COR-L47 (cell line): ENCODE measurements at places on chromosomes 5 and 9.

GRCh38 chr5:148840531-148840930, 14.1 kb downstream of the ADRB2 start:
- no peak for DNase-seq

DNA sequence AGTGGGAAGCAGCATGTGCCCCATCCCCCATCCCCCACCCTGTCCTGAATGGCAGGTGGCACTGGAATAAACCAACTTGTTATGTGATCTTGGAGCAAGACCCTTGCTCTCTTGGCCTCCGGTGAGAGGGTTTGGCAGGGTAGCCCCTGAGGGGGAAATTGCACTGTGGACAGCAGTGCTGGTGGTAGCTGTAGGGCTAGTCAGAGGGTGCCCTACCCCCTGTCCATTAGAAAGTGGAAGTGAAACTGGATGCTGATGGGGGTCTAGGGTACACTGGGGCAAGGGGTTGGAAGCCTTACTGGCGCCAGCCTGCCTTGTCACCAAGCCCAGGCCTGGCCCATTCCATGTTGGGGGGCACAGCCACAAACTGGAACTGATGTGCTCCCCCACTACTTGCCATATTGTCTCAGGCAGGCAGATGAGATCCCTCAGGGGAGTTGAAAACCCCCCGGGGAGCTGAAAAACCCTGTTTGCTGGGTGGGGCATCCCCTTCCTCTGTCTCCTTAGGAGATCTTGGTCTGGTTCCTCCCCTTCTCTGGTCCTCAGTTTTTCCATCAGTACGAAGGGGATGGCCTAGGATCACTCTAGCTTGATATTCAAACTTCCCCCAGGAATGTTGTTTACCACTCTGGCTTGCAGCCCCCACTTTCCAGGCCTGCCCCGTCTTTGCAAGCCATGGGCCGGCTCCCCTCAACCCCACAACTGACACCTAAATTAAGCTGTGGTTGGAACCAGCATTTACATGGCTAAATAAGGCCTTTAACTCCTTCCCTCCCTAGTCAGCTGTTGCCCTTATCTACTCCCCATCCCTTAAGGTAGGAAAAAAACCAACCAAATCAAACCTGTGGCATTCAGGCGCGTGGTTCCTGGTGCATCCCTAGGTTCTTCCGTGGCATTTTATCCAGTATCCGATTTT, 14.4 kb upstream of the SYNPO start:
- DNase-seq = no peak

DNA sequence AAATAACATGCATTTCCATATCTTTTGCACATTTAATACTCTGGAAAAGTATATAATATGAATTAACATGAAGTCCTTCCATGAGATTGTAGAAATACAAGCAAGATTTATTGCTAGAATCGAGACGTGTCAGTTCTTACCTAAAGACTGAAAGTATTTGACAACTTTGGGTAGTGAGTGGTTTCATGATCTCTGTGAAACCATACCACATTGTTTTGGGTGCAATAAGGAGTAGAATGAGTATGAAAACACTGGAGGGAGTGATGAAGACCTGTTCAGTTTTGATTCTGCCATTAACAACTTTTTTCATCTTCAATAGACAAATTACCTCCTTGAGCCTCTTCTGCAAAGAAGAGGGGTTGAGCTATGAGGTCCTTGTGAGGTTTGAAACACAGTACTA, 133.7 kb downstream of the NUDT12 start:
- no peak for DNase-seq

DNA sequence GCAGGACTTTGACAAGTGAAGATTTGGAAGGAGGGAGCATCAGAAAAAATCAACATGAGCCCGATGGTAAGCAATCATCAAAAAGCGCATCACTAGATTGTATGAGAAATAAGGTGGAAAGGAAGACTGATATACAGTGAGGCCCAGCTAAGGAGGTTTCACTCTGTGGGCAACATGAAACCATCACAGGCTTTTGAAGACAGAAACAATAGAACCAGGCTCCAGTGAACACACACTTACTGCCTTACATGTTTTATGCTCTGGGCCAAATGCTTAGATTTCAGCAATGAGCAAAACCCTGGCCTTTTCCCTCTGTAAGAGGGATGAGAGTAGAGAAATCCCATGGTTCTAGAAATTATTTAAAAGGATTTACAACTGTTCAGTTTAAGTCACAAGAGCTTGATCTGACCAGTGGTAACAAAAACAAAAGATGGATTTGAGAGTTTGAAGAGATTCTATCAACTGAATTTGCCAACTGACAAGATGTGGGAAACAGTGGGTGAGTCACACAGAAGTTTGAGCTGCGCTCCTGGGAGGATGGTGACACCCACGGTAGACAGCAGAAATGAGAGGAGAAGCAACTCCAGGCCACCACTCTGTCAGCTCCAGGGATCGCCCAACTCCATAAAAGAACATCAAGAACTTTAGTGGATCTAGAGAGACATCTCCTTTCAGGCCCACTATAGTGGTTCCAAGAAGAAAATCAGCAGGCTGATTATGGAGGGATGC, 261.8 kb downstream of the MCTP1 start:
- no peak for DNase-seq

- no peak for DNase-seq
These were observed 3.2 kb upstream of the ARL15 start for GRCh38 chr5:54313311-54314270.

DNA sequence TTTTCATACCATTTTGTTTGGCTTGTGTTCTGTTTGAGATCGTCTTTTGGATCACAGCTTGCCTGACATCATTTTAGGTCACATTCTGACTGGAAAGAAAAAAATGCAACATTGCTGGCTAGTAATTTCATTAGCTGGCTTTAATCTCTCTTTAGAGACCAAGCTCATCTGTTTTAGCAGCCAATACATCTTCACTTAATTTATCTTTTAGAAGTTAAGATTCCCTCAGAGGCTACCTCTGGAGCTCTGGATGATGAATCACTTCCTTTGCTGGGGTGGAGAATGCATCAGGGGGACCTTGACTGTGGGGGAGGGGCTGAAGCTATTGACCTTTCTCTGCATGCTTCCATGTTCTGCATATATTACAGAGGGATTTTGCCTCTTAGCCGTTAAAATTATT, 181.5 kb upstream of the OTULINL start:
- no peak for DNase-seq

- no peak for DNase-seq
These were observed 659.3 kb downstream of the ACTL7B start for GRCh38 chr9:108196332-108197007.

- DNase-seq = no peak
These were observed 101.7 kb upstream of the TBC1D2 start for GRCh38 chr9:98356953-98357690.
